ENCODE measurements at places on chromosomes 12 and 14.

DNA sequence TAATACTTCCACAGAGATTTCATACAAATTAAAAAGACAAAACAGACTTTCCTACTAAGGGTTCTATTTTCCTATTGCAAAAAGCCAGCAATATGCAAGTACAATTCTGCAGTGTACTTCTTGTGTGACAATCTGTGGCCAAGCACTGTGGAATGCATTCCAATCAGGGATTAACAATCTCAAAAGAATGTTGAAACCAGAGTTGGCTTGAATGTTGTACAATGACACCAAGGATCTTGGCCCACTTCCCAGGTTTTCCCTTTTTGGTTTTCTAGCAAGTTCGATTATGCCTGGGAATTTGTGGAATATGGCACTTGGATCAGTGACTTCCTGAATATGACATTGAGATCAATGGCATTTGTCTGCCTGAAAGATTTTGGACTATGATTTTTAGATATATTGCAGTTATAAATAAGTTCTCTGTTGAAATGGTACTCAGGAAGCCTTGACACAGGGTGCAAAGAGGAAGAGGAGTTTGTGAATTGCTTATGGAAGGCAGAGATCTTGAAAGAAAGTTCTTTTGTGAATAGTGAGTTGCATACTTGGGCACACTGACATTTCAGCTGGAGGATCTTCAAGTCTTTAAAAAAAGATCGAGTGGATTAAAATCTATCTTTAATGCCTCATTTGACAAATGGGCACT is 81.4 kb upstream of the FERMT2 start:
- DNase-seq, result peak; percentile 51

GRCh38 chr14:65287264-65288131 is 125.0 kb upstream of the FUT8 start:
- DNase-seq, result no peak

- DNase-seq, result peak; percentile 77
These were observed 8.3 kb downstream of the PROX2 start for GRCh38 chr14:74867673-74868072.

GRCh38 chr12:124195567-124195942 is 99.3 kb upstream of the RFLNA start:
- no peak for DNase-seq

DNA sequence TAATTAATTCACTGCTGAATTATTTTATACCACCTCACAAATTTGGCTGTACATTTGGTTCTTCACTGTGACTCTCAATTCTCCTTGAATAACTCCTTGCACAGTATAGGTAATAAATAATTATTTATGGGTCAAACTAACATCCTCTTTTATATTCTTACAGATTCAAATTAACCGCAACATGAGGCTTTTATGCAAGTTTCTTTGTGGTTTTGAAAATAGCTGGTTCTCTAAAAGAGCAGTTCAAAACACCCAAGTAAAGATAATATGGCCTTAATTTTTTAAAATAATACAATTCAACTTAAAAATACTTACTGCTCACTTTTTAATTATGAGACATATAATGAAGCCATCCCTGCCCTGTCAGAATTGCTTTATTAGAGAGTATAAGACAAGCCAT is 12.9 kb upstream of the TRIM9 start:
- no peak for DNase-seq

DNA sequence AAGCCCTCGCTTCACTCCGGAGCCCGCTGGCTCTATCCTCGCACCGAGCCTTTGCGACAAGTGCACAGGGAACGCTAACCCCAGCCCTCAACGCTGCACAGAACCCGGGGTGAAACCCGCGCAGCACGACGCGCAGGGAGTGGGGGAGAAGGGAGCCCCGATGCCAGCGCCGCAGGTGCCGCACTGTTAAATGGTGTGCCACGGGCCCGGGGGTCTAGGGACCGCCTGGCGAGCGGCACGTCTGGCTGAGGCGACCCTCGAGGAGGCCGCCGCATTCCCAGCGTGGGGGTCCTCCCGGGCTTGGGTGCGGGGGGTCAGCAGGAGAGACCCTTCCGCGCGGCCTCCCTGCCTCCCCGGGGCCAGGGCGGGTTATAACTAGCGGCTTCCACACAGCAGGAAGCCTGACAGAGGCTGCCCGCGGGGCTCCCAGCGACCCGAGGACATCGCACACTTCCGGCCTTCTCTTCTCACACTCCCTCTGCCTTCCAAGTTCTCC is 23.8 kb upstream of the LRTM2 start:
- DNase-seq, result no peak

All from globus pallidus (tissue), 1 donor.